B cell (primary cell): ENCODE measurements at places on chromosomes 11 and 22. TPM values are rescaled to one million over a fixed set of nuclear protein-coding genes. Genes with fewer than 3 reads are reported as not detected.

The UBQLN3 gene
- not detected in 2 replicates for polyA plus RNA-seq

The MS4A15 gene
- not detected in 2 replicates for polyA plus RNA-seq

The MPZL2 gene
- 0.10 TPM in 1 of 2 replicates, not detected in the other for polyA plus RNA-seq

The ANO3 gene
- not detected in 2 replicates for polyA plus RNA-seq

The CDC42EP1 gene
- polyA plus RNA-seq: 0.22 and 0.39 TPM in 2 replicates

The USH1C gene
- not detected in 2 replicates for polyA plus RNA-seq

The PHF5A gene
- 29.4 and 62.1 TPM in 2 replicates for polyA plus RNA-seq

The OR51E1 gene
- not detected in 2 replicates for polyA plus RNA-seq

The ARHGAP20 gene
- 0.54 and 1.1 TPM in 2 replicates for polyA plus RNA-seq

The IFITM1 gene
- polyA plus RNA-seq: 70.6 and 83.7 TPM in 2 replicates

The TTC28 gene
- 1.4 and 4.5 TPM in 2 replicates for polyA plus RNA-seq

The KCNQ1 gene
- polyA plus RNA-seq: 15.3 and 21.5 TPM in 2 replicates

The COMT gene
- polyA plus RNA-seq: 58.3 and 70.6 TPM in 2 replicates
